Neural progenitor cell (in vitro differentiated cells): ENCODE measurements at places on chromosomes 7 and 10. TPM values are rescaled to one million over a fixed set of nuclear protein-coding genes. Genes with fewer than 3 reads are reported as not detected.
A peak's percentile ranks its signal among the peaks of the same experiment; 100 is the strongest.

- no peak for DNase-seq
Observed at GRCh38 chr10:31188792-31189406, 130.1 kb upstream of the ZEB1 start.

Gene IFIT2
- total RNA-seq = 0.06 and 0.22 TPM in 2 replicates

Gene TDRD1
- 0.04 TPM in 1 of 2 replicates, not detected in the other for total RNA-seq

DNA sequence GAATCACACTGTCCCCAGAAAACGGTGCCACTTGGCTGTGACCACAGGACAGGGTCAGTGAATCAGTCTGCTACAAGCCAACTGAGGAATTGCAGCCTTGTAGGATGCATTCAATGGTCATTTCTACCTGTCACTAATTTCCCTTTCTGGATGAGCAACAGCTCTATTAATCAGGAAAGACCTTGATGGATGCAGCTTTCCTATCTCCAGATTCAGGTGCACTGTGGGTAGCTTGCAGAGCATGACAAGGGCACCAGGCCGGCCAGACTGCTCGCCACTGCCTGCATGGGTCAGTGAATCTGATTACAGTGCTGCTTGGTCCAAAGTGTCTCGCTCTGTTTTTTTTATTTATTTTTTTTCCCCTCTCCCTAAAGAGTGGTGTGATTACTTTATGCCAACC lies 506.8 kb upstream of the AUTS2 start:
- no peak for DNase-seq

Gene NPC1L1
- total RNA-seq = 0.09 TPM in 1 of 2 replicates, not detected in the other

Gene FAM221A
- 26.2 and 27.2 TPM in 2 replicates for total RNA-seq

Gene VGF
- 0.65 and 1.6 TPM in 2 replicates for total RNA-seq

GRCh38 chr10:62858364-62858763 lies 42.2 kb upstream of the EGR2 start:
- DNase-seq = no peak

Gene AMZ1
- 0.09 TPM in 1 of 2 replicates, not detected in the other for total RNA-seq

DNA sequence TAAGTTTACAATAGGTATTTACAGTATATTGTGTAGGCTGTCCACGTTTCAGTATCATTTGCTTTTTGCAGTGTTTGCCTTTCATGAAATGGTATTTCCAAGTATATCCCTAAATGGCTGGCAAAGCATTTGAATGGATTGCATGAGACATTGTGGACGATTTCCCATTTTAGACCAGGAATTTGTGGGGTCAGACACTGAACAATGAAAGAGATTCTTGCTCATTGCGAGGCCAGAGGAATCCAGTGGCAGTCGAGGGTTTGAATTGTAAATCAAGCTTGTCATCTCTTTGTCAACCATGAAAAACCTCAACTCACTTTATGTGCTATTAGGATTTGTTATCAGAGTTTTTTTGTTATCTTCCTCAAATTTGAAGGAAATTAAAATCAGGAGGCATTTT lies 70.8 kb downstream of the CREB5 start:
- no peak for DNase-seq

DNA sequence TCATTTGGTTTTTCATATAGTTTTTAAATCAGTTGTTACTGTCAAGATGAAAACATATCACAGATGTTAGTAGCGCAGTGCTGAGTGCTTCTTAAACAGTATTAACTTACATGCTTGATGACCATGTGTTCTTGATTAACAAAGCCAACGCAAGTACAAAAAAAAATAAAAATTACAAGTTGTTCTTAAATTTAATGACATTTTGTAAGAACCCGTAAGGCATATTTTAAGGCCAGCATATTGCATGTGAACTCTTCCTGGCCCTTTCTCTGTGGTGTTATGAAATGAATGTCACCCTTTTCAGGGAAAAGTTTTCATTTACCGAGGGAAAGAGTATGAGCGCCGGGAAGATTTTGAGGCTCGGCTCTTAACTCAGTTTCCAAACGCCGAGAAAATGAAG lies 140.4 kb upstream of the NPS start:
- DNase-seq = no peak

GRCh38 chr7:12987238-12987637 lies 299.8 kb downstream of the ARL4A start:
- DNase-seq = no peak

Gene FKBP6
- not detected in 2 replicates for total RNA-seq

DNA sequence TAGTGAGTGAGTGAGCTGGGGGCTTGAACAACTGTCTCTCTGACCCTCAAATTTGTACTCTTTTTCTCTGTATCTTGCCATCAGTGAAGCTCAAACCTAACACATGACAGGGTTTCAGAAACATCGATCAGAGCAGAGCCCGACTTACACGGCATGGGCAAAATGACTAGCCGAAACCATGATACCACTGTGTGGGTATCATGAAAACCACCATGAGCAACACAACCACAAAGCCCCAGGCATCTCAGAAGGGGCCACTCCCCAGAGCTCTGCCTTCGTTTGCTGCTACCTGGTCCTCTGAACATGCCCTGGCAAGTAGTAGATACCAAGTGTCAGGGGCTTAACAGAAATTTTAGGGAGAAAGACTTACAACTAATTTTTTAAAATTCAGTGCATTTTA lies 308.5 kb downstream of the WDR11 start:
- no peak for DNase-seq

DNA sequence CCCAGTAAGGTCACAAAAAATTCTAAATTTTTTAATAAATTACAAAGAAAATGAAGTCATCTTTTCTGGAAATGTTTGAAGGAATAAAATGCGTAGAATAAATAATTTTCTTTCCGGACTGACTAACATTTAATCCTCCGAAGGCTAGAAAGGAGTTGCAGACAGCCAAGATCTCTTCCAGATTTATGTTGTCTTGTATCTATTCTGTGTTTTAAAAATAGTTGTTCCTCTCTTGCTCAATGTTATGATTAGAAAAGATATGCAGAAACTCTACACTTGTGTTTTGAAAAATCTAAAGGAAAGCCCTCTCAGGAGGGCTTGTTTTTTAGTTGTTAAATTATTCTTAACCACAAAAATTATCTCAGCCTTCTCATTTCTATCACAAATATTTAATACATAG lies 70.7 kb downstream of the MACC1 start:
- no peak for DNase-seq

DNA sequence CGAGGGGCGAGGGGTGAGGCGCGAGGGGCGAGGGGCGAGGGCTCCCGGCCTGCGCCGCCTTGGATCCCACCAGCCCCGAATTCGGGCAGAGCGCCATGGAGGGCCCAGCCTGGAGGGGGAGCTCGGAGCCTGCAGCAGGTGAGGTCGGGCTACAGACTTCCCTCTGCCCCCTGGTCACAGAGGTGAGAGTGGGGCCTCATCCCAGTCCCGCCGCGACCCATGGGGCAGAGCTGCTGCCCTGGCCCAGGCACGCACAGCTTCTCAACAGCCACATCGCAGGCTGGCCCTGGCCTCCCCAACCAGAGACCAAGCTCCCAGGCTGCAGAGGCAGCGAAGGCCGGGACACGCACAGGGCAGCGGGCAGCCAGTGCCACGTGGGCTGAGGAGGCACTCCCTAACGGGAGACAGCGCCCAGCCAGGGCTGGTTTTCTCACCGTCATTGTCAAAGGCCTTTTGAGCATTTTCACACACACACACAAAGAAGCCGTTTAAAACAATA lies 191.8 kb downstream of the PTPRN2 start:
- DNase-seq = peak; percentile 20

Gene PRSS37
- total RNA-seq = not detected in 2 replicates

- DNase-seq = no peak
Observed at GRCh38 chr7:73894733-73895551, 34.0 kb downstream of the TMEM270 start.

Gene SPDYE6
- total RNA-seq = not detected in 2 replicates

DNA sequence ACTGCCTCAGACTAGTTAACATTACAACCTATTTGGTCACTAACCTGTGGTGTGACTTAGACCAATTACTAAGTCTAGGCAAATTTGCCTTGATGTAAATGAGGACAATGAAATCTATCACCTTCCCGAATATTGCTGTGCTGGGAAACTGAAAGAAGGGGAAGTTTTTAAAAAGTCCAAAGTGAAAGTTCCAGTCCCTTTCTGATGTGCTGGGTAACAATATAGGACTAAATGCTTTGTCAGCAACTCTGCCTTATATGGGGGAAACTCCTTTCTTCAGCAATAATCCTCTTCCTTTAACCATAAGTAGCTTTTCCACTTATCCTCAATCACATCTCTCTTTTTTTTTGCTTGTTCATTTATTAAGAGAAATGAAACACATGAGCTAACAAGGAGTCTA lies 3.9 kb downstream of the PIK3AP1 start:
- no peak for DNase-seq

Gene WNT2
- not detected in 2 replicates for total RNA-seq

Gene MBL2
- total RNA-seq = not detected in 2 replicates

DNA sequence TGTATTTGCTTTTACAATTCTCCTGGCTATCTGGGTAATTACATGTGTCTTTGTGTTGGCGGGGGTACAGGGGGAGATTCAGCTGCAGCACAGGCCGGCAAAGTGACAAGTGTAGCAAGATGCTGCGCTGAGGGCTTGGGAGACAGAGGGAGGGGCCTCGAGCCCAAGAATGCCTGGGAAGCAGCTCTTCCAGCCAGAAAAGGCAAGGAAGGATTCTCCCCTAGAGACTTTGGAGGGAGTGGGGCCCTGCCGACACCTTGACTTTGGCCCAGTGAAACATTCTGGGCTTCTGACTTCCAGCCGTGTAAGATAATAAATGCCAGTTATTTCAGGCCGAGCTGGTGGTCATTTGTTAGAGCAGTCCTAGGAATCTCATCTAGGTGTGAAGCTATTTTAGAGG lies 7.2 kb upstream of the REPIN1 start:
- peak; percentile 28 for DNase-seq

GRCh38 chr7:94439893-94440381 lies 45.2 kb downstream of the COL1A2 start:
- DNase-seq = no peak

DNA sequence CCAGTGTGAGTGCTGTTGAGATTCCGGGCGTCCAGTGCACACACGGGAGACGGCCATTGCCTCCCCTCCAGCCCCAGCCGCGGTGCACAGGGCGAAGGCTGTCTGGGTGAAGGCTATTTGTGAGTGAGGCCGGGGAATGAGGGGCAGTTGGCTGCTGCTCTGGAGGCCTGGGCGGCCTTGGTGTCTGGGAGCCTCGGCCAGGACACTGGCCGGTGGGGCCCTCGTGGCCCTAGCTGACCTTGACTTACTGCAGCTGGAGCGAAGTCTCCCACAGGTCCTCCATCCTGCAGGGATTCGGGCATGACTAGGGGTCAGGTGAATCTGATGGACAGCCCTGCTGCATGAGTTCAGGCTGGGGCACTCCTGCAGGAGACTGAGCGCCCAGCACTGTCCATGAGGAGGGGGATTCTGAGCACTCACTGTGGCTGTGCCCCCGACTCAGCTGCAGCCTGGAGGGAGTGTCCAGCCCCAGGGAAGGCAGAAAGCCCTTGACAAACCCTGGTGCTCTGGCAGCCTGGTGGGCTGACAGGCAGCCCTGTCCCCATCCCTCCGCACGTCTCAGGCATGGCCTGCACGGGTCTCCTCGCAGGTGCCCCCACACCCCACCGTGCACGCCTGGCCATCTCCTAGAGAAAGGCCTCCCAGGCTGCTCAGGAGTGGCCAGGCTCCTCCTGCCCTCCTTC lies 52.7 kb upstream of the FAM20C start:
- DNase-seq = no peak

DNA sequence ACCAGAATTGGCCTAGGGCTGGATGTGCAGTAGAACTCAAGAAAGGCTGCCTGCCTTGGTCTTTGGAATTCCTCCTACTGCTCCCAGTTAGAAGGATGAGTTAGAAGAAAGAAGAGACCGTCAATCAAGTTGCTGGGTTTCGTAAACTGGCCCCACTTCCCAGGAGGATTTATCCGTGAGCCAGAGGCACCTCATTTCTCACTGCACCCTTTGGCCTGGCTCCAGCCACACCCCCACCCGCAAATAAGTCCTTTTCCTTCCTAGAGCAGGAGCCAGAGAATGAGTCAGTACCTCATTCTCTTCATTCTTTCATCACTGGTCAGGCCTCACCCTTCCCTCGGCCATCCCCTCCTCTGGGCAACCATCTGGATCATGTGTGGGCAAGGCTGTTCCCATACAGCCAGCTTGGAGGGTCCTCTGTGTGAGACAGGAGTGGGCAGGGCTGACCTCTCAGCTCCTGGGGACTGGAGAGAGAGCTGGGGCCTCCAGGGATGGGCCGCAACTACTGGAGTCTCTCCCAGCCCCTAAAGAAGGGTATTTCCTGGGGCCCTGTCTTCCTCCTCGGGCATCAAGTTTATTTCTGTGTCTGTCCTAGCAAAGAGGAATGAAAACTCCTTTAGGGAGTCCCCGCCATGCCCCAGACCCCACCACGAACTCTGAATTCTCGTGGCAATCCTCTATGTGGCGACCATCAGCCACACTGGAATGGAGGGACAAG lies 87.2 kb upstream of the DUSP5 start:
- DNase-seq = no peak

GRCh38 chr7:114650491-114650890 lies 235.9 kb downstream of the FOXP2 start:
- DNase-seq = no peak

DNA sequence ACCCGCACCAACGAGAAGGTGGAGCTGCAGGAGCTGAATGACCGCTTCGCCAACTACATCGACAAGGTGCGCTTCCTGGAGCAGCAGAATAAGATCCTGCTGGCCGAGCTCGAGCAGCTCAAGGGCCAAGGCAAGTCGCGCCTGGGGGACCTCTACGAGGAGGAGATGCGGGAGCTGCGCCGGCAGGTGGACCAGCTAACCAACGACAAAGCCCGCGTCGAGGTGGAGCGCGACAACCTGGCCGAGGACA lies 1.6 kb downstream of the VIM start:
- DNase-seq = peak; percentile 73

Gene CPN1
- not detected in 2 replicates for total RNA-seq

GRCh38 chr7:78983483-78983882 lies 470.0 kb downstream of the MAGI2 start:
- DNase-seq = no peak

DNA sequence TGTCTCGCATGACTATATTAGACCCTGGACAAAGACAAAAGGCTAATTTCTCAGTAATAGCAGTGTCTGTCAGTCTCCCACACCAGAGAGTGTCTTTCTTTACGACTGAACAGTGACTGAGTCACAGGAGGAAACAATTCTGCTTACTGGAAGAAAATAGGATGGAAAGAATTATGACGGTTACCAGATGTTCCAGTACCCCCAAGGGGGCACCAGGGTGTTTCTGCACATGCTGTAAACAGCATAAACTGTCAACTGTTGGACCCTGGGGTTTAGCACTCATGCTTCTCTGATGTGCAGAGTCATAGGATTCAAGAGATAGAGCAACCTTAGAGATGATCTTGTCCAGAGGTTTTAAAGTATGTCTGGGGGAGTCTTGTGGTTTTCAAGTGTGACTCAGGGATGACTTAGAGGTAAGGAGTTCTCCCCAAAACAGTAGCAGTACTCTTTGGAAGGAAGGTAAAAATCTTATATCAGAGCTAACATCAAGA lies 291.7 kb downstream of the THSD7A start:
- DNase-seq = no peak

DNA sequence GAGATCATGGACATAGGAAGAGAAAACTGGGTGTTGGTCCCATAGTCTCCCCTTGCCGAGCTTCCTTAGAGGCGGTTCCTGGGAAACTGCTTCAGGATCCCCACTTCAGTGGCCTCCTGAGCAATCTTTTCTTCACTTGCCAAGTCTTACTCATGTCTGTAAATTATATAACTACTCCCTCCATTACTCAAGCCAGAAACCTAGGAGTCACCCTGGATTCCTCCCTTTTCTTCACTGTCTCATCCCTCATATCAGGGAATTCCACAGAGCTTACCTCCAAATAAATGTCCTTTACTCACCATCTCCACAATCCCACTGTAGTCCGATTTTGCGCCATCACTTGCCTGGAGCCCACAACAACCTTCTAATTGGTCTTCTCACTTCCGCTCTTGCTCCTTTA lies 29.1 kb upstream of the TRUB1 start:
- no peak for DNase-seq
